NCI-H69 (cell line): ENCODE measurements at places on chromosomes 1 and 21.

GRCh38 chr1:24416666-24417391 is 1.2 kb downstream of the NIPAL3 start:
- DNase-seq: peak; percentile 18

- no peak for DNase-seq
Observed at GRCh38 chr1:41607808-41608207, 123.3 kb upstream of the EDN2 start.

DNA sequence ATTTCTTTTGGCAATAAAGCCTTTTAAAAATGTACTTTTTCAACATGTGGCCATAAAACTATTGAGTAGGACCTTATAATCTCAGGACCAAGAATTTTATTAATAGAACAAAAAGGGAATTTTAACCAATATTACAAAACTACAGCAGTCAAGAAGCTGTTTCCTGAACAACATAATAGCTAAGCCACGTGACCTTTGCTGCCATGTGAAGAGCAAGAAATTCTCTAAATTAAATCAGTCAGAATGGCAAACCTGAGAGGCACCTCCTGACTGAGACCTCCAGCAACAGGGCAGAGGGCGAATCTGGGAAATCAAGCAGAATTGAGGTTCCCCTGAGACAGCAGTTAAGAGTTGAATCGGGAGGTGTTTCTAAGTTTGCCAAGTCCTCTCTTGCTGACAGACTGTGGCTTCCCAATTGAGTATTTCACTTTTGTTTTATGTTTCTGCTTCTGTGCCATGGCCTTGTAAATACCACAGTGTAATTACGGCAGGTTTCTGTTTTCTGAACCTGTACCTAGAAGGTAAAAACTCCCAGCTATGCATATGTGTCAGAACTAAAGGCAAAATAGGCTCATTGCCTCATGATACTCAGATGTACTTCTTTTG is 358.4 kb downstream of the NTNG1 start:
- DNase-seq: no peak

GRCh38 chr1:68442006-68442405 is 7.7 kb downstream of the RPE65 start:
- peak; percentile 13 for DNase-seq

GRCh38 chr1:51535006-51535592 is 16.0 kb upstream of the EPS15 start:
- DNase-seq: peak; percentile 49

GRCh38 chr1:206831650-206832049 is 33.8 kb upstream of the IL20 start:
- DNase-seq: no peak

- DNase-seq: no peak
Observed at GRCh38 chr1:245825128-245825901, 670.5 kb downstream of the KIF26B start.

DNA sequence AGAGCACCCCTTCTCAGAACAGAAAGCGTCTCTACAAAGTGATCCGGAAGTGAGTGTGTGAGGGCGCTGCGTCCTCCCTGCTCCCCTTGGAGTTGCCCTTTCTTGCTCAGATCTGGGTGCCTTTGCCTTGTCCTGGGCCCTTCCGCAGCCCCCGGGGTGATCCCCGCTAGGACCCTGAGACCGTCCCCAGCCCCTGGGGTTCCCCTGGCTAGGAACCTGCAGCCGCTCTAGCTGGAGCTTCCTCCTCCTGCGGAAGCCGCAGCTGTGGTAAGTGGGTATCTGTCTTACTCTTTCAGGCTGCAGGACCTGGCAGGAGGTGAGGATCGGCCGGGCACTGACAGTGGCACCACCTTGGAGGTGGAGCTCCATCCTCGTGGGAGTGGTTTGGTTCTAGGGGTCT is 11.2 kb downstream of the RRP1 start:
- no peak for DNase-seq

DNA sequence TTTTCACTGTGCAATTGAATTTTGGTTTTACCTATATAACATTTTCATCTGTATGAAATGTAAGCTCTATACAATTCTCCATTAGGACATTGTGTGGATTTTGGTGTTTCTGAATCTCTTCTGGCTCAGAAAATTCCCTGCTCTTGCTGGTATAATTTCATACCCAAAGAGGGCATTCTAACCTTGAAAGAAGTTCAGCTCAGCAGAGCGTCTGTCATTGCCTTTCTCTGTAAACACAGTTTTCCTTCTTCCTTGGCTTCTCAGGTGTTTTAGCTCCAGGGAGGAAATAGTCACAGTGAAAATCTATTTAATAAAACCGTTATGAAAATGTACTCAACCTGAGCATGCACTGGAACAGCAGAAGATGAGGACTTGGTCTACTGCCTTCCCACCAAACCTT is 16.0 kb downstream of the DISC1 start:
- no peak for DNase-seq

DNA sequence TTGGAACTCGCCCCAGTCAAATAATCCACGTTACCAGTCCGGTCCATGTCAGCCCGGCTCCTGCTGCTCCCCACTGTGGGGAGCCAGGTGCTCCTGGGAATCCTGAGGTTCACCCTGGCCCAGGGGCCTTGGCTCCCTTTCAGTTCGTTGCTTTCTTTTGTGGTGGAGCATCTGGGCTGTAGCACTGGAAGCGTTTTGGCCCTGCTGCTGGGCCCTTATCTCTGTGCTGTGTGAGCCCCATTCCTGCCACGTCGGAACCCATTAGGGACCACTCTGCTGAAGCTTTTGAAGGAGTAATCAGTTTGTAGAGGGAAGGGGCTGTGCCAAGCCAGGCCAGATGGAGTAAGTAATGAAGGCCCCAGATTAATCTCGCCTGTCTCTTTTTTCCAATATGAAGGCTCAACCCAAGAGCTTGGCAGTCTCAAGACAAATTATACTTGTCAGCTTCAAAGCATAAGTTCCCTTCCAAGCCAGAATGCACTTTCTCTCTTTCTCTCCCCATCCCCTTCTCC is 82.3 kb downstream of the PGM1 start:
- DNase-seq: peak; percentile 70

- DNase-seq: peak; percentile 82
Observed at GRCh38 chr1:44566281-44567046, 107.8 kb downstream of the TMEM53 start.

DNA sequence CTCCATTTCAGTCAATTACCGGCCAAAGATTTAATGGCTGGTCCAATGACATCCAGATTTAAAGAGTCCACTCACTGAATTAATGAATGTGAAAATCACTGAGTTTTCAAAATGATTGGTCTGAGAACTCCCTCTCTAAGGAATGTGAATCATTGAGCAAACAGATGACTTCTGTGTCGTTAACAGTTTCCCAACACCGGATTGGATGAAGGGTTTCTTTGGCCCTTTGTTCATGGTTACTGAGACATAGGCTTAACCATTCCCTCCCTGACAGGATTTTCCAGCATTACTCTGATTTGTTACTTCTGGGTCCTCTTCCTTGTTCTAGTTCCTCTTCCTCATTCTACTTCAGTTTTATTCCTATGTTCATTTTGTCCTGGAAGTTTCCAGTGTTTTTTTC is 1.5 kb upstream of the CLDN17 start:
- DNase-seq: no peak

DNA sequence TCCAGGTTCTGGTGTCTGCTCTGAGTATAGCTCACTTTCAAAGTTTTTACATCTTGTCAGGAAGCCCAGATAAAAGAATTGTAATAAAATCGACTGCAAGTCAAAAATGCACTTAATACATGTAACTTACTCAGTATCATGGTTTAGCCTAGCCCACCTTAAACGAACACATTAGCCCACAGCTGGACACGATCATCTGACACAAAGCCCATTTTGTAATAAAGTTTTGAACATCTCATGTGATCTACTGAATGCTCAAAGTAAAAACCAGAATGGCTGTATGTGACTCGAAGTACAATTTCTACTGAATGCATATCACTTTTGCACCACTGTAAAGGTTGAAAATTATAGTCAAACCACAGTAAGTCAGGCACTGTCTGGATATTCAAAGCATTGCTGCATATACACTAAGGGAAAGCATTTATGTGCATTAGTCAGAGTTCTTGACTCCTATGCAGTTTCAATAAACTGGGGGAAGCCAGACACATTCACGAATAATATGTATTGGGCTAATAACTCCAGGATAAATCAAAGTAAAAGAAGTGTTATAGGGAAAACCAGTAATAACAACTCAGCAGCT is 12.2 kb upstream of the TDRD10 start:
- DNase-seq: no peak

GRCh38 chr1:244751271-244751895 is 84.1 kb upstream of the COX20 start:
- DNase-seq: peak; percentile 93

GRCh38 chr1:29310616-29311180 is 74.4 kb downstream of the PTPRU start:
- peak; percentile 90 for DNase-seq

GRCh38 chr1:204979891-204980649 is 62.9 kb upstream of the CNTN2 start:
- DNase-seq: no peak

DNA sequence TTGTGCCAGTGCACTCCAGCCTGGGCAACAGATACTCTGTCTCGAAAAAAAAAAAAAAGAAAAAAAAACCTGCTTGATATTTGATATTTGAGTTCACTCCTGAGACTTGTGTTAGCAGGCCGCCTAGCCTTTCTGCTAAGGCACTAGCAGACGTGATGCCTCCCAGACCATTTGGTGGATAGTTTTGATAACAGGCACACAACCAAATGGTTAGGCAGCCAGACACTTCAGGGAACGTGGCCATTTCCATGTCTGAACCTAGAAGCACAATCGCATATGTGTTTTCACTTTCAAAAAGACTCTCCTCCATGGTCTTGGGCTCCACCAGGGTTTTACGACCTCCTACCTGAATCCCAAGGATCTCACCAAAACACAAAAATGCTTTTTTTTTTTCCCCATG is 1319.5 kb downstream of the BRINP3 start:
- DNase-seq: peak; percentile 35

DNA sequence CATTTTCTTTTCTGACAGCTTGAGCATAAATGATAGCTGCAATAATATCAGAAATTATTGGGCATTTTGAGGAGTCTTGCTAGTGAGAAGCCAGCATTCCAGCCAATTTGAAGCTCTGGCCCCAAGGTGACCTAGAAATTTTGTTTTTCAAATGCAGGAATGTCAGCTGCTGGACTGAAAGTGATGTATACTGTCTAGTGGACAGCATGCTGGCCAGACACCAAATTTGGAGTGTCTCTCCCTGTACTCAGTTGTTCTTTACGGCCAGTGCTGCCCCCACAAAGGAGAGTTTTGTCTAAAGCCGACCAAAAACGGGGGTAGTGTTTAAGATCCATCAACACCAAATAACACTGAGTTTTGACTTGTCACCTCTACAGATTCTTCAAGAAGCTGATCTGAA is 5.2 kb downstream of the RGS7 start:
- no peak for DNase-seq

GRCh38 chr1:43184388-43184787 is 12.3 kb downstream of the CFAP57 start:
- DNase-seq: no peak

- peak; percentile 74 for DNase-seq
Observed at GRCh38 chr1:38097284-38097898, 50.8 kb upstream of the POU3F1 start.

DNA sequence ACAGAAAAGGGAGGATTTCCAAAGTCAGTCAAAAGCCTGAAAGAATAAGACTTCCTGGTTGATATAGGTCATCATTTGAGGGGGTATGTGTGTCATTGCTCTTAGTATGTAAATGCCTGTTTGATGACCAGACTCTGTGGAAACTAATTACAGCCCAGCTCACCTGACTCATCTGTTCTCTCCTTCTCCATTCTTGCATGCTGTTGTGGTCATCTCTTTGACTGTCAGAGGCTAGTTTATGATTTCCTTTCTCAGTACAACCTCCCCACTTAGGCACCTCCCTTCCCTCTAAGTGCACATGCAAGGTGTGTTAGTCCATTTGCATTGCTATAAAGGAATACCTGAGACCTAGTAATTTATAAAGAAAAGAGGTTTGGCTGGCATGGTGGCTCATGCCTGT is 2.4 kb upstream of the C1orf116 start:
- DNase-seq: peak; percentile 82

DNA sequence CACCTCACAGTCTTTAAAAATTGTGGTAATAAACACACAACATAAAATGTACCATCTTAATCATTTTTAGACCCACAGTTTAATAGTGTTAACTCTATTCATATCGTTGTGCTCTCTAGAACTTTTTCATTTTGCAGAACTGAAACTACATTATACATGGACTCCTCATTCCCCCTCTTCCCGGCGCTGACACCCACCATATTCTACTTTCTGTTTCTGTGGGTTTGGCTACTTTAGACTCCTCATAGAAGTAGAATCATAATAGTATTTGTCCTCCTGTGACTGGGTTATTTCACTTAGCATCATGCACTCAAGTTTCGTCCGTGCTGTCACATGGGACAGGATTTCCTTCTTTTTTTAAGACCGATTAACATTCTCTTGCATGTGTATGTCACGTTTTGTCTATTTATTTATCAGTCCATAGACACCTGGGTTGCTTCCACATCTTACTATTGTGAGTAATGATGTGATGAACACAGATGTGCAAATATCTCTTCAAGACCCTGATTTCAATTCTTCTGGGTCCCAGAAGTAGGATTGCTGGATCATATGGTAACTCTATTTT is 62.9 kb upstream of the TMPRSS2 start:
- no peak for DNase-seq

DNA sequence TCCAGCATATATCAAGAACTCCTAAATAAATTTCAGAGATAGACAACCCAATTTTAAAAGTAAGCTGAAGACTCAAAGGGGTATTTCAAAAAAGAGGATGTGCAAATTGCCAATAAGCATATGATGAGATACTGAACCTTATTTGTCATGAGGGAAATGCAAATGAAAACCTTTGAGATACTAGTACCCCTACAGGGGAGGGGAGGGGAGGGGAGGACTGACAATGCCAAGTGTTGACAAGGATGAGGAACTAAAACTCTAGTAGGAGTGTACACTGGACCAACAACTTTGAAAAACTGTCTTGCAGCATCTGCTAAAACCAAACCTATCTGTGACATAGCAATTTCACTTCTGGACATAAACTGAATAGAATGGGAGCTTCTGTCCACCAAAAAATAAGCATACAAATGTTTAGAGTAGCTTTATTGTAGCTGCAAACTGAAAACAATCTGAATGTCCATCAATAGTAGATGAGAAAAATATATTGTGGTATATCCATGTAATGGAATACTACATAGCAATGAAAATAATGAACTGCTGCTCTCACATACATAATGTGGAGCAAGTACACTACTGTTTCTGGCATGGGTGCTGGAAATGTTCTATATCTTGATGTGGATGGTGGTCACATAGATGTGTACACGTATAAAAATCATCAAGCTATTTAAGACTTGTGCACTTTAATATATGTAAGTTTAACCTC is 57.2 kb downstream of the CDK18 start:
- DNase-seq: no peak
